ENCODE measurements at places on chromosomes 11 and 22.
A peak's percentile ranks its signal among the peaks of the same experiment; 100 is the strongest.

DNA sequence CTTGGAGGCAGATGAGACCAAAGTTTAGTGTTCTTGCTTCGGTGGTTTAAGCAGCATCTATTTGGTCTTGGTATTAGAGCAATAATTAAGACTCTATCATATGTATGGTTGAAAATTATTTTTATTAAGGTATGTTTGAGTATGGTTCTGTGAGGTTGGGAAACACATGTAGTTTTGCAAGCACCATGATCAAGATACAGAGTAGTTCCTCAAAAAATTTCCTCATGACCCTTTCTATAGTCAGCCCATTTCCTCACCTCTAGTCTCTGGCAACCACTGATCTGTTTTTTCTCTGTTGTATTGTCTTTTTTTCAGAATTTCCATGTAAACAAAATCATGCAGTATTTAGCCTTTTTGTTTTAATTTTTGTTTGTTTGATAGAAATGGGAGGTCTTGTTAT lies 18.4 kb downstream of the MTMR3 start:
- no peak for DNase-seq

DNA sequence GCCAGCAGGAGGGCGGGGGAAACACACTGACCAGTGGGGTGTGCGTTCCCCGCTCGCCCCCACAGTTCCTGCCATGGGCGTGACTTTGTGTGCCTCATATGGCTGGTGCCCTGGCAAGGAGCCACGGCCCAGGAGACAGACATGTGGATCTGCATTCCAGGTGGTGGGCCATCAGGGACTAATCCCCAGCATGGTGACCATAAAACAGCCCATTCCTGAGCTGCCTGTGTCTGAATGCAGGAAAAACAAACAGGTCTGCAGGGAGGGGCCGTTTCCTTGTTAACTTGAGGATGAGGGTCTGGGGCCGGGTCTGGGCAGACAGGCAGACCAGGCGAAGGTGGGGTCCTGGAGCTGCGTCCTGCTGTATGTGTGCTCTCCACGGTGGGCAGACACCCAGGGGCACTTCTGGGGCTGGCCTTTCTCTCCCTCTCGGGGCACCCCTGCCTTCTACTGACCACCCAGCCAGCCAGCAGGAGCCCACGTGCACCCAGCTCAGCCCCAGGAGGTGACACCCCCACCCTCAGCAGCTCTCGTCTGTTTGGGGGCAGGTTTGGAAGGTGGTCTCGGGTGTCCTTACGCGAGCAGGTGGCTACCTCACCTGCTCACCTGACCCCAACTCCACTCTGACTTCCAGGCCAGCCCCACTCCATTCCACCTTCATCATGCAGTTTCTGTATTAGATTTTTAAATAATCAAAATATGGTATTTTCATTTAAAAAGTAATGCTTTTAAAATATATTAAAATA lies 120.3 kb downstream of the KCNQ1OT1 start:
- no peak for DNase-seq

DNA sequence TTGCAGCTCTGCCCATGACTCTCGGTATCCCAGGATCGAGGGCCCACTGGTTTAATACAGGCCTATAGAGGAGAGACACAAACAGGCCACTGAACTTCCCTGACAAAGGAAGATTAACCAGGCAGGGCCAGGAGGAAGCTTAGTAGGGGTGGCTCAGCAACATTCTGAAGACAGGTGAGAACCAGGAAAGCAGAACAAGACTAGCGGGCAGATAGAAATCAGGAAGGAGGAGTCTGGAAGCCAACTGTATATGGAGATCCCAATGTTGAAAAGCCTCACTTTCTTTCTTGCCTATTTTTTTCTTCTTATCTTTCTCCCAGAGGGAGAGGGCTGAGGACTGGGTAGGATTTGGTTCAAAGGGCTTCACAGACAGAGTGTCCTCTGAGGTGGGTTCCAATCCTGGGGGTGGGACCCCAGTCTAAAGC lies 5.4 kb downstream of the PI4KA start:
- DNase-seq: no peak

DNA sequence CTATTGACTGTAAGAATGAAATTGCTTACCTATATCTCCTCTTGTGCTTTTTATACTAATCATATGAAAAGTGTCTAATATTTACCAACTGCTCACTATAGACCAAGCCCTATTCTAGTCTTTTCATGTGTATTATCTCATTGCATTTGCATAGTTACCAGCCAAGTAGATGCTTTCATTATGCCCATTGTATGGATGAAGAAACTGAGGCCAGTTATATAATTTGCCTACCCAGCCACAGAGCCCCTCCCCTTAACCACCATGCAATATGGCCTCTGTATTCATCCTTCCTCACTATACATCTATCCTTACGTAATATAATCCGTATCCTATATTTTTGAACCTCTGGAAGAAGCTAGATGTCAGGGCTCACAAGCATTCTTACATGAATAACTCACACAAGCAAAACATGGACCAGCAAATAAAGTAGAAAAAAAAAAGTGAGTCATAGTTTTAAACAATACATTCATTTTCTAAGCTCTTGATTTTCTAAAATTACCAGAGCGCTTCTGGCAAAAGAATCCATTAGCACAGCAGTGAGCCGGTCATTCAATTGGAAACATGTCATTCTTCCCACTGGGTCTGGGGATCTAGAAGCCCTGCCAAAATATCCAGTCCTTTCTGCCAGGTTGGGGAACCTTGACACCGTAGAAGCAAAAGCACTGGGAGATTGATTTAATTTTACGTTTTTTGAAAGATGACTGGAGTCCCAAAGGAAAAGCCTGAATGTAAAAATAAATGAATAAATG lies 80.0 kb downstream of the C11orf91 start:
- DNase-seq: peak; percentile 58

DNA sequence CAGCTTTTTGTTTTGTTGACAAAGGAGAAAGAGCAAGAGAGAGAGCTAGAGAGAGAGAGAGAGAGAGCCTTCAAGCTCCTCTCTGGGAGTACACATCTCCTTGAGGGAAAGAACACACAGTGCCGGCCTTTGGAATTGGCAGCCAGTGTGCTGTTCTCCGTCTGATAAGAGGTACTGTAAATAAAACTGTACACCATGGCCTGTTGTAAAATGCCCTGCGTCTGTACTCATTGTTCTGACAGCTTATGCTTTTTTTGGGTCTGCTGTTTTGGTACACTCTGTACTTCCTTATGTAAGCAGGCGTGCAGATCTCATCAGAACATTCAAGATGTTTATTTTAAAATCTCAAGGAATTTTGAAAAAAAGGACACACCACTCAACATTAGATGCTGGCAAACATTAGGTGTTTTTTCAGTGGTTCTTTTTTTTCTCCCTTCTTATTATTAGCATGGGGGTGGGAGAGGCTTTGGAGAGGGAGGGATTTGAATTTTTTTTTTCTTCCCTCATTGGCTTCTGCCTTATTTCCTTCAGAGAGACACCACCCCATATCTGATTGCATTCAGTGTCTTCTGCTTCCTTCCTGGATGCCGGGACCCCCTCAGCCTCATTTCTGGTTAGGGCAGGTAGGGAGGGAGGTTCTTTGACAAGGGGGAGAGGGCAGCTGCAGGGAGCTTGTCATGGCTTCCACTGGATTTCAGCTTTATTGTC lies 116.8 kb upstream of the NNMT start:
- no peak for DNase-seq

GRCh38 chr11:34252015-34252414 lies 105.8 kb downstream of the ABTB2 start:
- DNase-seq: no peak

DNA sequence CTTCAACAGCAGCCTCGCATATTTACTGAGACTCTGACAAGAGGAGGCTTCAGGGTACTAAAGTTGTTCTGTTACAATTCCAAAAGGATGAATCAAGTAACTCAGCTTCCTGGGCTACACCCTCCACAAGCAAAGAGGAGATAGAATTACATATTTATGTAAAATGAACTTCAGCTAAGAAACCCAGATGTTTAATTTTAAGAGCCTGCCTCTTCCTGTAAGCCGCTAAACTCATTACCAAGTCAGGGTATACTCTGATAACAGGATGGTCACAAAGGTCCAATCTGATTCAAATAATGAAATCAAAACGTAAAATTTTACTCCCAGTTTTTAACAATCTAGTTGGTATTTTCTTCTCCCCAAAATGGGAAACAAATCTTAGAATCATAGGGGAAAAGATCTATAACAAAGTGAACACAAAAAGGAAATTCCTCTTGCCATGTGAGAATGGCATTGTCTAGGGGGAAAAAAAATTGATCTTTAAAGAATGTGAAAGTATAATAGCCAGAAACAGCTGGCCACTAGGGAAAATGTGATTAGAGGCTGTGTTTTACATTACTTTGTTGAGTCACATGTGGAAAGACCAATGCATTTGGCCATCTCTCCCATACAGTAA lies 30.9 kb downstream of the CHEK2 start:
- peak; percentile 12 for DNase-seq

DNA sequence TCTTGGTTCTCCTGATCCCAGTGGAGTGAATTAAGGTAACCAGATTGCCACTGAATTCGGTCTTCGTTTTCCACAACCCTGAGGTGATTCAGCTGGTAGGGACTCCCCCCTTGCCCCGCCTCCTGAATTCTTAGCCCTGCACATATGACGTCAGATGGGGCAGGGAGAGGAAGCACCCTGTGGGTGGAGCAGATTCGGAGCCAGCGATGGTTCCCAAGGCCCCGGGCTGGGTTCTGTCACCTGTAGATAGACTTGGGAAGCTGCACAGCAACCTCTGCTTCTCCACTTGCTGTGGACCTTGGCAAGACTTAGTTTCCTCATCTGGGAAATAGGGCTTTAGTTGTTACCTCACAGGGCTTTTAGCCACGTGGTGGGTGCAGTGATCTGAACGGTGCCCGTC lies 67.8 kb downstream of the CTTN start:
- DNase-seq: no peak

GRCh38 chr11:96232132-96232531 lies 110.9 kb downstream of the MAML2 start:
- no peak for DNase-seq

GRCh38 chr22:45101515-45102227 lies 62.1 kb upstream of the NUP50 start:
- DNase-seq: peak; percentile 66

DNA sequence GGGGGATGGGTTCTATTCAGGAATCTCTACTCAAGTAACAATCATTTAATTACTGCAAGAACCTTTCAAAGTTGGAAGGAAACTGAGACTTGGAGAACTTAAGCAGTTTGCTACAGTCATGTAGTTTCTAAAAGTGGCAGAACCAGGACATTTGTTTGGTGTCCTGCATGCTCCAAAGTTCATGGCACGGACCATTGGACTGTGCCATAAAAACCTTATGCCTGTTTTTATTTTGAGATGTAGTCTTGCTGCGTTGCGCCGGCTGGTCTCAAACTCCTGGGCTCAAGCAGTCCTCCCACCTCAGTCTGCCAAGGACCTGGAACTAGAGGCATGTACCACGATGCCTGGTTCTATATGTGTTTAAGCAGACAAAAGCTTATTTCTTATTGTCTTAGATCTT lies 18.6 kb upstream of the AIFM3 start:
- DNase-seq: no peak

DNA sequence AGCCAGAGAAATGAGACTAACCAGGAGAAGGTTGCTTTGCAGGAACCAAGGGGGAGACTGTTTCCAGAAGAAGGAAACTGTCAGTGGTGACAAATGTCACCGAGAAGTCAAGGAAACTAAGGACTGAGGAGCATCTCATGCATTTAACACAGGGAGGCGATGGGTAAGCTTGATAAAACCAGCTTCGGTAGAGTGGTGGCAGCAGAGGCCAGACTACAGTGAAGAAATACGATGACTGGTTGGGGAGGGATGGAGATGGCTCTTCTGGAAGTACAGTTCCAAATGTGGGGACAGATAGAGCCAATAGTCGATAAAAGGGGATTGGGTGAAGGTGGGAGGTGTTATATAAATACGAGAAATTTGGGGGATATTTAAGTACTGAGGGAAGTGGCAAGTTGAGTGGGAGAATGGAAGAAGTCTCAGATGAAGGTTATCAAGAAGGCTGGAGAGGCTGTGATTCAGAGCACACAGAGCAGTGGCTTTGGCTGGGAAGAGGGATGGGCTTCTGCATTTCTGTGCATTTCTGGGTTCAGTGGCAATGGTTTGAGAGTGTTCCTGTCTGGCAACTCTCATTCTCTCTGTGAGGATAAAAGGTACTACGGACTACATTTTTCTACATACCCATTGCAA lies 29.2 kb downstream of the SC5D start:
- DNase-seq: no peak

DNA sequence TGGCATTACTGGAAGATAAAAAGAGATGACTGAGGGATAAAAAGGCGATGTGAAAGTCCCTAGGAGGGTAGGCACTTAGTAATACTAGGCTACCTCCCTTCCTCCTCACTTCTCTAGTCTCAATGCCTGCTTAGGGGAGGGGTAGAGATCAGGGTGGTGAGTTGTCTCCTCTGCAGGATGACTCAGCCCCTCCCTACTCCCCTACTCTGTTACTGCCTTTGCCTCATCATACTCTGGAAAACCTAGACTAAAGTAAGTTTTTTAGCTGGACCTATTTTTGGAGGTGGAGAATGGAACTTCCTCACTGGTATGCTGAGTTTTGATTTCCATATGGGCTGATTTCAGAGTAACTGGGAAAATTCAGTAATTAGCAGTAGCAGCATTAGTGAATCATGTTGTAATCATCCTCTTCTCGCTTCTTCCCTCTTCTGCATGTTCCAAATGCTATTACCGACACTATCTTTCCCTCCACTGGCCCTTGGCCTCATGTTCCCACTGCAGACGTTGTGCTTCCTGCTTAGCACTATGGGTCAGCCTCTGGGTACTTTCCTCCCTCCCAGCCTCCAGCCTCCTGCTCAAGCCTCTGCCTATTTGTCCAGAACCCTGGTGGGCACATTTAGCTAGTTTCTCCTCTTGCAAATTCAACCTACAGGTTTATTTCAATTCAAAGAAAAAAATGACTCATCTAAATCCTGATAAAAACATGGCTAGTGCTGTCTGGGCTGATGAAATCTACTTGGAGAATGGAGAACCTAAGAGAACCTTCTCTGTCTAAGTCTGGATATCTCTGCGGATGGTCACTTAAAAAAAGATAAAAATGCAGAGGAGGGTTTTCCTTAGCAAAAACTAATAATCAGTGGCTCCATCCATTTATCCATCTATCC lies 281.7 kb downstream of the ST3GAL4 start:
- DNase-seq: peak; percentile 72

- peak; percentile 91 for DNase-seq
These were observed 35.0 kb upstream of the SORL1 start for GRCh38 chr11:121417055-121417551.

GRCh38 chr22:41813726-41814410 lies 13.4 kb downstream of the CCDC134 start:
- no peak for DNase-seq
